Liver (tissue), 10 donors: ENCODE measurements at places on chromosomes 7 and 10. TPM values are rescaled to one million over a fixed set of nuclear protein-coding genes. Genes with fewer than 3 reads are reported as not detected.

The GSTO2 gene
- 1.0 TPM for total RNA-seq

The PDE1C gene
- total RNA-seq = 0.92 TPM

The SEMA3D gene
- total RNA-seq = 1.2 TPM

The HELLS gene
- total RNA-seq = 56.4 TPM

The CFAP43 gene
- 0.17 TPM for total RNA-seq

GRCh38 chr7:22386206-22386858, 29.4 kb upstream of the RAPGEF5 start:
- DNase-seq = no peak
- H3K36me3 ChIP-seq = no peaks in the 10 kb centered on the region
- H3K27ac ChIP-seq = no peak overlapping the region
- H3K4me3 ChIP-seq = no peak overlapping the region
- no peaks in the 10 kb centered on the region for H3K27me3 ChIP-seq
- no peaks in the 10 kb centered on the region for H3K4me1 ChIP-seq

- no peaks in the 10 kb centered on the region for H3K27me3 ChIP-seq
- DNase-seq = no peak
- peaks cover 7% of the 10 kb centered on the region for H3K4me1 ChIP-seq
- H3K4me3 ChIP-seq = no peak overlapping the region
These were observed 172.0 kb upstream of the TNRC18 start for GRCh38 chr7:5595545-5596045.

DNA sequence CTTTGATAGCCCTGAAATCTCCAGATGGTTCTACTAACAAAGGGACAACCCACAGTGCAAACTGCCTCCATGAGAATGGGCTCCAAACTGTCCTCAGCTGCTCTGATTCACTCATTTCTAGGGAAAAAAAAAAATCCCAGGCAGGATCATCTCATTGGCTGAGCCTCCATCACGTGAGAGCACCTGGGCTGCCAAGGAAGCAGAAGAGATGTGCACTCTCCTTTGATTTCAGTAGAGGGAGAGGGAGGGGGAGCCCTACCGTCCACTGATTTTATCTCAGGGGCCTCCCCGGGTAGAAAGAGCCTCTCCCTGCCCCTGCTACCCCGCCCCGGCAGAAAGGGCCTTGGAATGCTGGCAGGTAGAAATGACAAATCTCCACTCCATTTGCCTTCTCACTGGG, 725.4 kb downstream of the PHTF2 start:
- H3K36me3 ChIP-seq = no peaks in the 10 kb centered on the region
- no peaks in the 10 kb centered on the region for H3K4me1 ChIP-seq
- DNase-seq = no peak
- no peaks in the 10 kb centered on the region for H3K27me3 ChIP-seq
- H3K4me3 ChIP-seq = no peak overlapping the region

DNA sequence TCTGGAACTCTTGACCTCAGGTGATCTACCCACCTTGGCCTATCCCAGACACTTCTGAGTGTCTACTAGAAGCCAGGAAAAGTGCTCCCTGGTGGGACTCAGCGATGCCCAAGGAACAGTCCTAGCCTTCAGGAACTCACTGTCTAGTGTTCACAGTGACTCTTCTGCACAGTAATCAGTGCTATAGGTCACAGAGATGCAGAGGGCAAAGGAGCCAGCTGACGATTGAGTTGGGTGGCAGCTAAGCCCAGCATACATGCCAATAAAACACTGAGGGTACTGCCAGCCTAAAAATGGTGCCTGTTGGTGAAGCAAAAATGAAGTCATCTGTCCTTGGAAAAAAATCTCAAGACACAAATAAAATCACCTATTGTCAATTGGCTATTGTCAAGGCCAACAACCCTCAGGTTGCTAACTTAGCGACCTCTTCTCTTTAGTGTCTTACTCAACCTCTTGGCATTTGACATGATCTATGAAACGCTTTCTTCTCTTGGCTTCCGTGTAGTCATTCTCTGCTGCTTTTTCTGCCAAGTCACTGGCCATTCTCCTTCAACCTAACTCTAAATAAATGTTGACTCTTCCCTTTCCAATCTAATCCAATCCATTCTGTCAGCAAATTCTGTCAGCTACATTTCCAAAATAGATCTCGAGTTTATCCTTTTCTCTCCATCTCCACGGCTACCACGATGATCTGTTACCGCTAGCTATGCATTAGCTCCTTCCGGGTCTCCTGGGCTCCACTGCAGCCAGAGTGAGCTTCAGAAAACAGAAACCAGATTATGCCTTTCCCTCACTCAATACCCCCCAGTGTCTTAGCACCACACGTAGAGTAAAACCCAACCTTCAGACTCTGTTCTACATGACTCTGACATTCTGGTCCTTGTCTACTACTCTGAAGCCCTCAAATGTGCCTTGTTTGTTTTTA, 99.2 kb downstream of the ATXN7L1 start:
- no peaks in the 10 kb centered on the region for H3K36me3 ChIP-seq
- H3K4me3 ChIP-seq = no peak overlapping the region
- no peak overlapping the region for H3K27ac ChIP-seq
- H3K4me1 ChIP-seq = peaks cover 8% of the 10 kb centered on the region

DNA sequence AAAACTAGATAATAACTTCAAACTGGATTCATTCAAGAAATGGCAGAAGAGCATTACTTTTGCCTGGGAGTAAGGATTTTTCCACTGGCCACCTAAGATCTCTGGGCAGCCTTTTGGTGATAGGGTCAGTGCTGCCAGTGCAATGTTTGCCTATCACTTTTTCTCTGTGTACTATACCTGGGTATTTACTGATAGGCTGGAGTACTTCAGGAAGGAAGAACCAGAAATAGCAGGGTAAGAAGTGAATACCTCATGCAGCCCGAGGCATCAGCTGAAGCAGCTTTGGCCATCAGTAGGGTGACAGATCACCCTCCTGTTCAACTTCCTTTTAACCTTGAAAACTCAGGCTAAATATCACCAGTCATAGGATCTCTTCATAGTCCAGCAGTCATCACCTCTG, 5.5 kb upstream of the PAPSS2 start:
- no peaks in the 10 kb centered on the region for H3K36me3 ChIP-seq
- DNase-seq = no peak
- peaks cover 5% of the 10 kb centered on the region for H3K4me1 ChIP-seq
- H3K27me3 ChIP-seq = no peaks in the 10 kb centered on the region
- no peak overlapping the region for H3K4me3 ChIP-seq

DNA sequence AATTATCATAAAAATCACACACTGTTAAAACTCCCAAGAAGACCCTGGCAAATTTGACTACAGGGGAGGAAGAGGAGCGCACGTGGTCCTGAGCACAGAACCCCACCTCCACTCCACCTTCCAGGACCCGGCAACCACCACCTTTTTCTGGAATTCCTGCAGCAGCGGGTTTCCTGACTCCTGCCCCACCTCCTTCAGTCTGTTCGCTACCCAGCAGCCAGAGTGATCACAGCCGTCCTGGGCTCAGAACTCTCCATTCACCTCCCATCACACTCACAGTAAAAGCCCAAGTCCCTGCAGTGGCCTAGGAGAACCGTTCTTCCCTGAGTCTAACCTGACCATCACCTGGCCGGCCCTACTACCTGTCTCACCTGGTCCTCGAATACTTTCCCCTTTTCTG, 107.4 kb upstream of the FAM204A start:
- H3K27me3 ChIP-seq = peaks cover 4% of the 10 kb centered on the region
- no peak overlapping the region for H3K27ac ChIP-seq

DNA sequence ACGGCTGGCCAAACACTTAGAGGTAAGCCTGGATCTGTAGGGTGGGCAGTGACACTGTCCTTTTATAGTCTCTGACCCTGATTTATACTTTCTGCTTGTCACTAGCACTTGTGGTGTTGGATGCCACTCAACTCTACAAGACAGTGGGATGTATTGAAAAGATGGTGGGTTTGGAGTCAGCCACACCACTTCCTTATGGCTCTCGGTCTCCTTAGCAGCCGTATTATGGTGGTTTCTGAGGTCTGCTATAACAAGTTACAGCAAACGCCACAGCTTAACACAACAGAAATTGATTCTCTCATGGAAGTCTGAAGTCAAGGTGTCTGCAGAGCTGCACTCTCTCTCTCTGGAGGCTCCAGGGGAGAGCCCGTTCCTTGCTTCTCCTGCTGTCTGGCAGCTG, 14.7 kb downstream of the ITIH2 start:
- H3K27me3 ChIP-seq = no peaks in the 10 kb centered on the region
- no peak for DNase-seq
- H3K4me1 ChIP-seq = peaks cover 6% of the 10 kb centered on the region
- H3K36me3 ChIP-seq = peaks cover 65% of the 10 kb centered on the region

DNA sequence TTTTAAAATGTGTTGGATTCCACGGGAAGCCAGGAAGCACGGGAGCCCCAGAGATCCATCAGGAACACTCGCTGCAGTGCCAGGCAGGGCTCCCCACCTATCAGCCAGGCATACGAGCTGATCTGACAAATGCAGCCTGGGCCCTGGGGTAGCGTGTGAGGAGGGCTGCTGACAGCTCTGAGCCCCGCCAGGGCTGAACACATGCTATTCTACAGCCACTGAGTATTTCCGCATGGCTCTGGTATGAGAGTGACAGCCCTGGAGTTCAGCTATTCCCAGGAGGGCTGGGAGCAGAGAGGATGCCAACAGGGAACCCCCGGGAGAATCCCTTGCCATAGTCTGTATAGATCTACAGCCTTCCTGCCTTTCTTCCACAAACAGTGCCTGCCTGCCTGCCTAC, 237.3 kb upstream of the ZMIZ1 start:
- no peak overlapping the region for H3K27ac ChIP-seq
- DNase-seq = no peak
- H3K4me1 ChIP-seq = no peaks in the 10 kb centered on the region
- H3K4me3 ChIP-seq = no peak overlapping the region
- no peaks in the 10 kb centered on the region for H3K27me3 ChIP-seq

DNA sequence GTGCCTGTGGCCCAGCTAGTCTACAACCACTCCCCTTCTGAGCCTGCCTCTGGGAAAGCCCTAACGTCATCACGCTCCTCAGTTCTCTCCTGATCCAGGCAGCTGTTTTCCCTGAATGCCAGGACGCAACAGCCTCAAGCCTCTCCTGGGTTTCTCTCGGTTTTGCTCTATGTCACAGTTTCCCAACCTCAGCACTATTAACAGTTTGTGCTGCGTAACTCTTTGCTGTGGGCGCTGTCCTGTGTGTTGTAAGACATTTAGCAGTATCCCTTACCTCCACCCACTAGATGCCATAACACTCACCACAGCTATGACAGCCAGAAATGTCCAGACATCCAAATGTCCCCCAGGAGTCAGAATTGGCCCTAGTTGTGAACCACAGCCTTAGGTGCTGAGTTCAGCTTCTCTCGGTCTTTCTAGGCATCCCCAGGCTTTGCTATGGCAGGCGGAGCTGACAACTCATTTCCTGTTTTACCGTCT, 226.3 kb upstream of the NPVF start:
- no peak for DNase-seq
- H3K36me3 ChIP-seq = no peaks in the 10 kb centered on the region
- H3K4me1 ChIP-seq = peaks cover 2% of the 10 kb centered on the region
- no peak overlapping the region for H3K4me3 ChIP-seq
- H3K27ac ChIP-seq = no peak overlapping the region
- no peaks in the 10 kb centered on the region for H3K27me3 ChIP-seq
